ENCODE measurements at places on chromosomes 4 and X.
A peak's percentile ranks its signal among the peaks of the same experiment; 100 is the strongest.

DNA sequence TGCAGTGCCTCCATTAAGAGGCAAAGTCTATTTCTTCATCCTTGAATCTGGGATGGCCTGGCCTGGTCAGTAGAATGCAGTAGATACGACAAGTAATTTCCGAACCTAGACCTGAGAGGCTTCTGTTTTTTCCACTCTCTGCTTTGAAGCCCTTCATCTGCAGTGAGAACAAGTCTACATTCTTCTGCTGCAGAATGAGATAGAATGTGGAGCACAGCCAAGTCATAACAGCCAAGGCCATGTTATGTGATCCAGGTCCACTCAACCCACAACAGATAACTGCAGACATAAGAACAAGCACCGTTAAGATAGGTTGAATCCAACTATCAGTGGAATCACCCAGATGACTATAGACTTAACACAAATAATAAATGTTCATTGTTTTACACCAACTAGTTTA, 1297.7 kb downstream of the C4orf33 start:
- DNase-seq, result no peak

DNA sequence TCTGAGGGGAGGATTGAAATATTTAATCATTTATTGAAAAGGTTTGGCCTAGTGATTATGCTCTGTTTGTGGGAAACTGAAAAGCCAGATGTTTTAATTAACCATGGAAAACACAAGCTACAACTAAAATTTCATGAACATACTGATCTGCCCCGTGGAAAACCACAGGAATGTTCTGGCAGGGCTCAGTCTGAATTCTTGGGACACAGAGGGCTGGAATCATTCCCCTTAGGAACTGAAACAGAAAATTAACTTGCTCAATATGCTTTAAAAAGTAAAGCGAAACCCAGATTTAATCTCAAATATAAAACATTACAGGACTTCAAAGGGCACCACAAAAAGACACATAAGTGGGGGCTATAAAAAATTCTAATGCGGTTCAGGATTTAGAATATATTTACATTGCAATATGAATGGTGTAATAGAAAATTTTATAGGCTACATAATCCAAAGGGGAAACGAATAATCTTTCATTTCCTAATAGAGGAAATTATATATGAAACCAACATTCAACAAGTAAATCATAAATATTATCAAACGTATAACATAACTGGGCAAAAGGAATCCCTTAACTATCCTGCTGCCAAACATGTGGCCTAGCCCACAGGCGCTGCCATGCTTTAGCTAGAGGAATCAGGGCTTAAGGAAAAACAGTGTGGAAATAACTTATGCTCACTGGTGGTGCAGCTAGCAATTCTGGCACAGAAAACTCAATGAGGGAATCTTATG, 70.9 kb downstream of the APBB2 start:
- DNase-seq, result no peak

GRCh38 chrX:110267874-110268273, 50.0 kb downstream of the AMMECR1 start:
- DNase-seq, result no peak

DNA sequence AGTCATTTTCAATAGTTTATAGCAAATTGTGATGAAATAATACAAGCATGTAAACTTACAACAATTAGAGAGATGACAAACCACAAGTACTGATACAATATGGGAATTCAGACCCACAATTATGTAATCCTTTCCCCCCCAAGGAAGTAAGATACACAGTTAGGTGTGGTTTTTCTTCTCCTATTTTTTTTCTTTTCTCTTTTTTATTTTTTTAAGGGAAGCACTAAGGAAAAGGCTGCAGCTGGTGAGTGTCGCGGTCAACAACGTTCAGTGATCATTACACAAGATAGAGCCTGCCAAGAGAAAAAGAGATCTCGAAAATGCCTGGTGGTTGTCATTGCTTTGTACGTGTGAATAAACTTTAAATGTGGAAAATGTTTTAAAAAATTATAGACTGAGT, 9.8 kb downstream of the NDNF start:
- no peak for DNase-seq

- DNase-seq, result no peak
Observed at GRCh38 chrX:71106427-71106826, at the start of gene CXorf65. Gene CXorf65 (minus strand): TSS chrX:71106740. CDS start chrX:71106556, 184 bp downstream.

DNA sequence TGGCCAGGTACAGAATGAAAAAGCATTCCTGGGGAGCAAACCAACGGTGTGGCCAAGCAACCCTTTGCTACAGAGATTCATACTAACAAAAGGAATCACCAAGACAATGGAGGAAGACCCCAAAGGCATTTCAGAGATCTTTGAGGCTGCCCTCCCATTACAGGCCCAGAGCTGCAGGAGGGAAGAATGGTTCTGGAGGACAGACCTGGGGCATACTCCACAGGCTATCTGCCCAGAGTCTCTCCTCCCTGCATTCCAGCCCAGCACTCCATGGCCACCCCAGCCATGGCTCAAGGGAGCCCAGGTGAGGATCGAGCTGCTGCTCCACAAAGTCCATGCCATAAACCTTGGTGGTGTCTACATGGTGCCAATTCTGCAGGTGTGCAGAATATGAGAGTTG, 81.9 kb downstream of the ATP11C start:
- no peak for DNase-seq

DNA sequence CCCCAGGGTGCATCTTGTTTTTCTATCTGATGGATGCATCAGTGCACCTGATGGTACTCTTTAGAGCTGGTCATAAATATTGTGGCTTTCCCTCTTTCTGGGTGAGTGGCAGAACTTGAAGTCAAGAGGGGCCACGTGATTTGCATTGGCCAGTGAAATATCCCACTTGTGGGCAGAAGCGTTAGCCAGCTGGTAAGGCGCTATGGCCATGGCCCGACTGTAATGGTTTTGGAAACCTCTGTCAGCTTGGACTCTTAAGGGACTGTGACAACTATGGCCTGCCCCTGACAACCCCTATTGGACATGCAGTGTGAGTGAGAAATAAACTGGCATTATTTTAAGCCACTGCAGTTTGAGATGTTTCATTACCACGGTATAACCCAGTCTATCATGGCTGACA, 72.8 kb downstream of the SEL1L3 start:
- no peak for DNase-seq

- DNase-seq, result no peak
Observed at GRCh38 chr4:65968831-65969558, 298.7 kb upstream of the EPHA5 start.

DNA sequence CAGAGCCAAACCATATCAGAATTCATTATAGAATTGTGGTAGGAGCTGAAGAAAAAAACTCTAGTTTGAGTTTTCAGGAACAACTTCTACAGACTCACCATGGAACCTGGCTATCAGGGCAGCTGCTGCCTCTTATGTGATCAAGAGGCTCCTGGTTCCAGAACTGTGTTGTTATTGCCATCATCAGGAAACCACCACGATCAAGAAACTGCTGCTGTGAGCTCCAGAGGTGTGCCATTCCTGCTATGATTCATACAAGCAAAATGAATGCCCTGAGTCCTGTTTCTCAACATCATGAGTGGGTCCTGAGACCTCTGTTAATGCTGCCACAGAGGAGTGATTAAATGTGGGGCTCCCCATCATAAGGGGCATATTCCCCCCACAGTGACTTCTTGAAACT, 43.7 kb downstream of the TASL start:
- no peak for DNase-seq

GRCh38 chrX:110032534-110033147, 29.7 kb downstream of the TMEM164 start:
- DNase-seq, result no peak

DNA sequence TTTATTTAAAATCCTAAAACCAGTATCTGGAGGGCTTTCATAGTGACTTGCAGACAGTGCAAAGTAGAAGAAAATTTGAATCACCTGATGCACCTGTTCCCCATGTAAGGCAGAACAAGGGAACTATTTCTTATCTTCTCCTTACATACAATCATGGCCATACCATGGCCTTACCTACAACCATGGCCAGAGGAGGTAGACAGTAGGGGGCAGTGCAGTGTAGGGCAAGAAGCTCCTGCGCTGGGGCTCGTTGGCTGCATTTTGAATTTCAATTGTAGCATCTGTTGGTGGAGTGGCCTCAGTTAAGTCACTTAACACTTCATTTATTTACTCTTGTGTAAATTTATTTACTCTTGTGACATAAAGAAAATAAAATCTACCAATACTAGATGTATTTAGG, 33.0 kb downstream of the GALNTL6 start:
- DNase-seq, result no peak

GRCh38 chrX:74924449-74925224, 615 bp downstream of the NEXMIF start:
- DNase-seq, result peak; percentile 21

DNA sequence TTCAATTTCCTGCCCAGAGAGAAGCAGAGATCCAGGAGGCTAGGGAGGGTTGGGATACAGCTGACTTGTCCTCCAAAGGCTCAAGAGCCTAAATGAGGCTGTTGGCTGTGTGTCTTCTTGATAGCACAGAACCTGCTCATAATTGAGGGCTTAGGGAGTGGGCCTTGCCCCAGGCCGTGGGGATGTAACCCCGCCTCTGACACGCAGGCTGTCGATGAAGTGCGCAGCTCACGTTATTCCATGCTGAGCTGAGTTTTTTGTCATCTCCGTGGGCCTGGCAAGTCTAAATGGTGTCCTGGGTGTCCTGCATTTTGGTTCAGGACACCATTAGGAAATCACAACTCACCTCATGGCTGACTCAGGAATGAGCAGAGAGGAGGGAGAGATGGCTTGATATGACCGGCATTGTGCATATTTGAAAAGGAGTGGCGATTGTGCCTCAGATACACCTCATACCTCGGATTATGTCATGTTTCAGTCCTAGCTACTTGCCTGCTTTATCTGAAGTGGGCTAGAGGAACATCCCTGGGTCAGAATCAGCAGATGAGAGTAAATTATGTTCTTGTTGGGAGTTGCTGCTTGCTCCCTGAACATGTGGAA, 43.7 kb downstream of the FHDC1 start:
- no peak for DNase-seq

GRCh38 chrX:103310555-103311398, at the start of gene BEX2:
Gene BEX2 (minus strand): TSS chrX:103310990. CDS start chrX:103309976, 1,014 bp downstream.
- peak; percentile 57 for DNase-seq

GRCh38 chr4:53589511-53589910, 1.8 kb downstream of the LNX1 start:
- DNase-seq, result no peak

DNA sequence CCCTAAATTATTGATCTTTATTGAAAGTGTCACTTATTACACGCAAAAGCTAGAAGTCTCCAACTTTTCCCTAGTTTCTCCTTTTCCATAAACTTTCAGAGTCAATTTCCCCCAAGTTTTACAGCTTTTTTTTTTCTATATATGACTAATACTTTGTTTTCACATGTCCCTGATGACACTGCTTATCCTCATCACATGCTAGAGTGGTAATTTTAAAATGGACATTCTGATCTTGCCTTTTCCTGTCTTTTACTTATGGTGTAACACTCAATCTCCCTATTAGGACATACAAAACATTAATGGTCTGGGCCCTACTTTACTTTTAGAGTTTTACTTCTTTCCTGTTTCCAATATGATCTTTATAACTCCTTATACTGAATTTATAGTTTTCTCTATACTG, 112.6 kb downstream of the ANK2 start:
- no peak for DNase-seq

DNA sequence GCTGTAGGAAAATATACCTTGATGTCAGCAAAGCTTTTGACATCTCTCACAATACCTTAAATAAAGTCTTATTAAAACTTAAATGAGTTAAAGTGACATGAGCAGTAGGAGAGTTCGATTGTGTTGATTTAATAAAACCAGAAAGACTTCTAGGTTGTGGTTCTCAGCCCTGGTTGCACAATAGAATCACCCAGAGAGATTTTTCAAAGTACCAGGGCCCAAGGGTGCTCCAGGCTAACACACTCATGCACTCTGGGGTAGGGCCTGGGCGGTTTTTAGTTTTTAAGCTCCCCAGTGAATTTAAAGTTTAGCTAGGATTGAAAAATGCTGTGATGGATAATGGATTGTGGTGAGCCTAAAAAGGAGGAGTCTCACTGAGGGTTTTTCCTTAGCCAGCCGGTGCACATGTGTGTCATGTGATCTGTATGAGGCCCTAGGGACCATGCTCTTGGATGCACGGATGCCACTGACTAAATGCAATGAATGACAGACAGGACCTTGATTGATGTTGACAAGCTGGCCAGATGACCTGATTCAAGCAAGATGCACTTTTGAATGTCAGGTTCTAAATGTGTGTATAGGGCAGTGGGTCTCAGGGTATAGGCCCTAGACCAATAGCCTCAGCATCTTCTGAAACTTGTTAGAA, 185.0 kb downstream of the PTTG2 start:
- DNase-seq, result no peak

- DNase-seq, result no peak
Observed at GRCh38 chrX:150508018-150508417, 60.4 kb upstream of the MTM1 start.

- DNase-seq, result no peak
Observed at GRCh38 chr4:149344436-149344835, 471.2 kb downstream of the IQCM start.

- no peak for DNase-seq
Observed at GRCh38 chrX:39757971-39758370, 339.8 kb downstream of the BCOR start.

GRCh38 chr4:133270021-133270570, 121.0 kb downstream of the PCDH10 start:
- no peak for DNase-seq

DNA sequence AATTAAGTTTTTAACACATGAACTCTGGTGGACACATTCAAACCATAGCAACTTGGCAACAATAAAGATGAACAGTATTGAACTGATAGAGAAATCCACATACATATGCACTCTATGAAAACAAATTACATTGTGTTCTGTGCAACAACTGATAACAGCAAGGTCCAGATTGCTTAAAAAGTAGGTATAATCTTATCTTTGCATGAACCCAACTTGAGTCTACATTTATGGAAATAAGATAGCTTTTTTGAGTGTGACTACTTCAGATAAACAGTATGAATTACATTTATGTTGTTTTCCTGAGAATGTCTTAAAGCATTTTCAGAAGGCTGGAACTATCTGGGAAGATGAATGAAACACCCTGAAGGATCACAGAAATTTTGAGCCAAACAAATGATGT, 212.6 kb upstream of the GK2 start:
- DNase-seq, result no peak

- no peak for DNase-seq
Observed at GRCh38 chr4:6634746-6635145, 5.7 kb upstream of the MRFAP1 start.

DNA sequence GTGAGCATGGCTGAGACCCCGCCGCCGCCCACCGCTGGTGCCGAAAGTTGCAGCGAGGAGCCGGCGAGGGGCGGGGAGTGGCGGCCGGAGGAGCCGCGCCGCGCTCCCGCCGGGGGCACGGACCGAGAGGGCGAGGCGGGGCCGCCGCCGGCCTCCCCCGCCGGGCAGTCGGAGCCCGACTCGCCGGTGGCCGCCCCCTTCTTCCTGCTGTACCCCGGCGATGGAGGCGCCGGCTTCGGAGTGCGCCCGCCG, 16.5 kb downstream of the UTP3 start:
- DNase-seq, result no peak

- DNase-seq, result no peak
Observed at GRCh38 chr4:1765409-1766072, 27.6 kb upstream of the FGFR3 start.

Measured in stimulated activated CD4-positive, alpha-beta T cell treated with anti-CD3 and anti-CD28 coated beads, Interleukin-1b, Interleukin-23, amount 100 ng/mL, for 24 hours (primary cell).